ENCODE measurements at places on chromosomes 6 and 20.

DNA sequence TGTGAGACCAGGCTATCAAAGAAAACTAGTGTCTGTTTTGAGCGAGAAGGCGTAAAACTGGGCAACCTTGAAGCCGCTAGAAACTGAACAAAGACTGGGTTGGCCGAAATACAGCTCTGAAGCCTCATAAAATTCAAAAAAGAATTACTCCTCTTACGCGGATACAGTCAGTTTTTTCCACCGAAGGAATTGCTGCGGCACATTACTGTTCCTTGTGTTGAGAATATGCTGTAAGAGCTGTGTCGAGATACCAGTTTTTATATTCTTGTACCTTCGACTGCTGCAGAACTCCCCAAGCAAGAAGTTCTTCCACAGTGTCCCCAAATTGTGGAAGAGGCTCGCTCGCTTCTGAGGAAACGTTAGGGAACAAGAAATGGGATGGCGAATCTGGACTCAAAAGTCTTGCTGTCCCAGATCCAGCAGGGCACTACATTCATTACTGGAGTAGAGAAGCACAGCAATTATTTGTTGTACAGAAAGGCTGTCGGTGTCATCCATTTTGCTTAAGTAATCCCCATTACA lies 523 bp upstream of the COX7A2 start:
- no peak for DNase-seq

DNA sequence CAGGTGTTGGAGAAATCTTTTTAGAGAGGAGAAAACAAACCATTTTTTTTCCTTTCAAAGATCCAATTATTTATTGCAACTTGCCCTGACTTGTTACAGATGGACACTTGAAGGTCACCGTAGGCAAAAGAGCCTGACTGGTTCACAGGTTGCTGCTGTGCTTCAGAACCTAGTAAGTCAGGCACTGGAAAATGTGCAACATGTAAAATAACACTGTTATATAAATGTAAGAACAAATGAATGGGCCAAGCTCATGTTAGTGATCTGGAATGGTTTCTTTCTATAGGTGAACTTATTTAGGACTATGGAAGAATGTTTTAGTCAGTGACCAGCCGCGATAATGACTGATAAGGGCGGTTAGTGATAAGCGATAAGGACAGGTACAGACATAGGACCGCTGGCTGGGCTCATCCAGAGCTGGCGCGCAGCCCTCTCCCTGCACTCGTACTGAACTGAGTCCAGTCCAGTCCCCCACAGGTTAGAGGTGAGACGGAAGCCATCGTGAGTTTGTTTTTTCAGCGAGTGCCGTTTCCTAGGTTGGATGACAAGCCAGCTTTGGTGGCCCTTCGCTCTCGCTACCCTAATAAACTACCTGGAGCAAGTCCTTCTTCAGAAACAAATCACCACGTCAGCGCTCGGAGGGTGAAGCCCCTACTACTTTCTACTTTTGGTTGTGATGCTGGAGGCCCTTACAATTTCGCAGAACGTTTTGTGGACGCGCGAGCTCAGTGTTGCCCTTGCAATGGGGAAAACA lies 94.4 kb upstream of the PRDM1 start:
- no peak for DNase-seq

DNA sequence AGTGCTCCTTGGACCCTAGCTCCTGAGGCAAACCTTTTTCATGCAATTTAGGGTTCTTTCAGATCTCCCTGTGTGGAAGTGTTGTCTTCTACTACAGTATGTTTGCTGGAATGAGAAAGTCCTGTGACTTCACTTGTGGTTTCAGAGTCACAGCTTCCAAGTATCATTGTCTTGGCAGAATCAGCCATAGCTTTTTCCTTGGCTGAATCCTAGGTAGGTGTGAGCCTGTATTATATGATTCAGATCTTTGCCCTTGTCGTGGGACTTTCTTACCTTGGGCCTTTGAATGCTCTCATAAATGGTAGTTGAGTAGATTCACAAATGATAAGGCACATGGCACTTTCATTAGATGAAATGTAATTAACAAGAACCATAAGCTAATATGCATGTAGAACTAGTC lies 16.5 kb downstream of the CARMIL1 start:
- DNase-seq = no peak

DNA sequence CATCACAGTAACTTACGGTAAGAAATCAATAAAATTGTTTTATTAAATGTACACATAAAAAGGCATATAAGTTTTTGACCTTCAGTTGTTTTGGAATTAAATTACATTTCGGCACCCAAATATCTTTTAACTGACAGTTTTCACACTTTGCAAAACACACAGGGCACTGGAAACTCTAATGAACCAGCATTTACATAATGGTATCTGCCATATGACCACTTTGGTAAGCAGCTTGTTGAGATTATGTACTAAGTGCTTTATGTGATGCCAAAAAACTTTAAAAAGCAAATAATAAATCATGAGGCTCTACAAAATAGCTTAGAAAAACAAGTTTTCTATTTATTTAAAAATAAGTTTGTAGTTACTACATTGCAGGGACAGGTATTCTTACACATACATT lies 68.2 kb downstream of the IRAK1BP1 start:
- DNase-seq = no peak

DNA sequence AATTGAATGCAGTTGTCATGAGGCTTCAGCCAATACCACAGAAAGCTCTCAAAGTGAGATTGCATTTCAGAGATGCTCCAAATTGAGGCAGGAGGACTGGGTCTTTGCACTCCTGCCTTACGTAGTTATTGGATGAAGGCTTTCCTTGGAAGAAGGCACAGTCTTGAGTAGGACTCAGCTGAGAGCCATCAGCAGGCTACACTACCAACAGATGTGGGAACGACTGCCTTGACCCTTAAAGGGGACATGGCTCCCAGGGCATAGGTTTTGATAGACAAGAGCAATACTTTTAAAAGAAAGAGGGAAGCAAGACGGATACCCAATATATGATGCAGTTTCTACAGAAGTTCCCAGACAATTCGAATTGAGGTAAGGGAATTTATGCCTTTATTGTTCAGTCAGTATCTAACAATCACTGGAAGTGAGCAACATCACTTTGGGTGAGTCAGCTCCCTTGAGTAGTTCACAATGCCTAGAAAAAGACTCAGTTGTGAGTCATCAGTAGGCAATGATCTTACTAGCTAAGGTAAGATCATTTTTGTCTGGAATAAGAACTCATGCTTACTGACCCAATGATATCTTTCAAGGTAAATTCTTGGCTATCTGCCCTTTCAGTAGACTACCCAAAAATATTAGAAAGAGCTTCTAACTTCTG lies 390.8 kb downstream of the GJA1 start:
- DNase-seq = no peak

DNA sequence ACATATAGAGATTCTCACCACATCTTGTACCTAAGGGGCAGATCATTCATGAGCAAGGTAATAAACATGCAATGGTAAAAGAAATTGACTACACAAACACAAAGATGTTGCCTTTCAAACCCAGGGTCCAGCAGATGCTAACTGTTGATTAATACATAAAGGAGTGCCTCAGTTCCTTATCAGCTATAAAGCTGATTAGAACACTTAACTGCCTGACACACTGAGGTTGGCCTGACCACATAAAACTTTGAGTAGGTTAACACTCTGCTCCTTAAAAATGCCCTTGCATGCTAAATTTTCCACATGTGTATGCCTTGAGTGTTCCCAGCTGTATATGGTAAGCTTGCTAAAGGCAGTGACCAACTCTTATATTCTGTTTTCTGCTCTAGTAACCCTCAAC lies 14.9 kb downstream of the CRISP2 start:
- no peak for DNase-seq

- no peak for DNase-seq
These were observed 2.9 kb downstream of the RANBP9 start for GRCh38 chr6:13708736-13709135.
